ENCODE measurements at places on chromosomes 7 and 10.
A peak's percentile ranks its signal among the peaks of the same experiment; 100 is the strongest.

DNA sequence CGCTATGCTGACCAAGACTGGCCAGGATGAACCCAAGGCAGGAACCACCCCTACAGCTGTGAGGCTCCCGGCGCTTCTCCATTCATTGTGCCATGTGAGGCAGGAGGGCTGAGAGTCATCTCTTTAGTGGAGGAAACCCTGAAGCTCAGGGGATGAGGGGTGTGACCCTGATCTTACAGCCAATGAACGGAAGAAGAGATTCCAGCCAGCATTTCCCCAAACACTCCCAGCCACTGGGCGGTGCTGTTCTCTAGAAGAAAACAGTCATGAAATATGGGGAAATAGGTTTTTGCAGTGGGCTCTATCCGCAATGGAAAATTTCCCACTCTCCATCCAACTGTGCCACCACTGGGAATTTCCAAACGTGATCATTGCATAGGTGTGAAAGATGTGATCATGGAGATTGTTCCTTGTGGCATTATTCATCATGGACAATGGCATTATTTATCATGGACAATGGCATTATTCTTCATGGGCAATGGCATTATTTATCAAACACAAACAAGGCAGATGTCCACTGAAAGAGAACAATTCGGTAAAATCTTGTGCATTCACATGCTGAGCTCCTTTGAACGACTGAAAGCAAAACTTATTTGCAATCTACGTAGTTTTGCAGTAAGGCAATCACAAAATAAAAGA, 14.0 kb upstream of the SLC18A2 start:
- no peak for DNase-seq

DNA sequence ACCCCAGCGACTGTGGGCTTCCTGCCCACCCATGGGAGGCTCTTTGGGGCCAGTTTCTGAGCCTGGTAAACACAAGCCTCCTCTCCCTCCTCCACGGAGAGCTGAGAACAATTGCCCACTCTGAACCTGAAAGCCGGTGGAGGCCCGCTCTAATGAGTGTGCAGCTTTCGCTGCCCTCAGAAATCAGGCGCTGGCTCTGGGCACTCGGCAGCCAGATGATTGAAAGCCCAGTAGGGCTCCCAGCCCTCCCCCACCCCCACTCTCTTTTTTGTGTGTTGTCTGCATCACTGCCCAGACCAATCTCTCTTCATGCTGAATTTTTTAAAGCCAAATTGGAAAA, 438.9 kb downstream of the RPS24 start:
- no peak for DNase-seq

- no peak for DNase-seq
These were observed 59.8 kb downstream of the GRID1 start for GRCh38 chr10:86306628-86307278.

DNA sequence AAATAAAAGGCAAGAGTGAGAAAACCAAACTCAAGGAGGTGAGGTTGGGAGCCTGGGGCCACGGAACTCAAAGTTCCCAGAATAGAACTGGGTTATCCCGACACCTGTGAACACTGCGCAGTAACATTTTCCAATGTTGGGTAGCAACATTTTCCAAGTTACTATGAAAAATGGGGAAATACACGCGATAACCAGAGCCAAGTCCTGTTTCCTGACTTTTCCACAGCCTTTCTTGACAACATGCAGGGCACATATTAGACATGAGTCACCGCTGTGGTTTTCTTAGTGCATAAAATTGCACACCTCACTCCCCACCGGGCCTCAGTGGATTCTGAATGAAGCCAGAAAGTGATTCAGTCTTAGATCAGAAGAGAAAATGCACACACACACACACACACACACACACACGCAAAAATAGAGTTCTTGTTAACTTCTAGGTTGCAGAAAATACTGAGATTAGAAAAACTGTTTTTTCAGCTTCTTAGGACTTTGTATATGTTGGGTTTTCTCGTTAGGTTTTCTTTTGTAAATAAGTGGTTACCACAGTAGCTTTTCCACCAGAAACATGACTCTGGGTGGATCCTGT, 70.0 kb downstream of the CAMK1D start:
- DNase-seq = peak; percentile 13

GRCh38 chr7:123209786-123210185, 10.0 kb upstream of the SLC13A1 start:
- DNase-seq = no peak

GRCh38 chr10:8054244-8054493, 319 bp upstream of the GATA3 start:
- DNase-seq = no peak

- no peak for DNase-seq
These were observed 457 bp downstream of the NSUN5 start for GRCh38 chr7:73308074-73308664.

GRCh38 chr10:79403441-79404230, 41.8 kb downstream of the ZCCHC24 start:
- DNase-seq = no peak

DNA sequence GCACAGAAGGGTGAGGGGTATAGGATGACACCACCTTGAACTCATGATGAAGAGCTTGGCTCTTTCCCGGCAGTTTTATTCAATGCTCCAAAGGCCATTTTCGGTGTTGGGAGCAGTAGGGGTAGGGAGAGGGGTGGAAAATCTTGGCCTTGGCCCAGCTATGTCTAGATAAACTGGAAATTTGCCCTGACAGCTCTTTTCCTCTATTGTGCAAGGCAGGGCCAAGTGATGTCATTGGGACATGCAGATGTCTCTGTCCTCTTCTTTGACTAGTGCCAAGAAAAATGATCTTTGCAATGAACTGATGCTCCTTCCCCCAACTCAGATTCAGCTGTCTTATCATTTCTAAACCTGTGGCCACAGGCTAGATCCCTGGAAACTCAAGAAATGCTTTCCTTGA, 27.7 kb upstream of the PRKCQ start:
- no peak for DNase-seq

- no peak for DNase-seq
These were observed 495.4 kb upstream of the POM121L12 start for GRCh38 chr7:52540041-52540440.

GRCh38 chr7:127986581-127987521, 44.4 kb downstream of the LRRC4 start:
- DNase-seq = no peak

- DNase-seq = no peak
These were observed 69.0 kb downstream of the CASD1 start for GRCh38 chr7:94578614-94579013.

GRCh38 chr10:93600446-93601145, 439 bp downstream of the RBP4 start:
- DNase-seq = no peak

GRCh38 chr7:26724795-26725194, 139.6 kb downstream of the SKAP2 start:
- DNase-seq = no peak

DNA sequence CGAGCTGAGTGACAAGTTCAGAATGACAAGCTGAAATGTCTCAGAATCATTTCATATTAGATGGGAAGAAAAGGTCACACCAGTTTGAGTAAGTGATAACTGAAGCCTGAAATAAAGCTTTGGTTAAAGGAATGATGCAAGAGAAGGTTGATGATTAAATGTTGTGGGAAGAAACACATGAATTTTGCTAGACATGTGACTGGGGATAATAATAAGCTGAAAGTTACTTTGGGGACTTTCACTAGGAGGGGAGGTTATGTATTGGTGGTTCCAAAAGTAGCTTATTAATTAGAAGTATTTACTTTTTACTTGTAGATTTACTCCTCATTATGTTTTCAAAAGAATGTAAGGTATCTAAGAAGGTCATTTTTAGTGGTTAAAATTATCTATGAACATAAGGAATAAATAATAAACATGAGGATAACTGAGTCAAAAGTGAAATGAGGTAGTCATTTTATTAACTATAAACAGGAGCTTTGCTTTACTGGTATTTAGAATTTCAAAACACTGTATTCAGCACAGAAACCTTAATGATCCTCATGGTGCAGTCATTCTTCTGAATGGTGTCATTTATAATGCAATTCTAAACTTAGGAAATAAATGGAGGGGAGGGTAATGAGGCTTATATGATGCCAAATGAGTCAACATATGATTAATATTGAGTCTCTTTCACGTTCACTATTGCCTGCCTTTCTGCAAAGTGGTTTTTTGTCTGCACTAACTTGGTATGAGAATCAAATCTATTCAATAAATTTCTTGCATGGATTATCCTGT, 63.7 kb downstream of the PRKG1 start:
- DNase-seq = no peak

DNA sequence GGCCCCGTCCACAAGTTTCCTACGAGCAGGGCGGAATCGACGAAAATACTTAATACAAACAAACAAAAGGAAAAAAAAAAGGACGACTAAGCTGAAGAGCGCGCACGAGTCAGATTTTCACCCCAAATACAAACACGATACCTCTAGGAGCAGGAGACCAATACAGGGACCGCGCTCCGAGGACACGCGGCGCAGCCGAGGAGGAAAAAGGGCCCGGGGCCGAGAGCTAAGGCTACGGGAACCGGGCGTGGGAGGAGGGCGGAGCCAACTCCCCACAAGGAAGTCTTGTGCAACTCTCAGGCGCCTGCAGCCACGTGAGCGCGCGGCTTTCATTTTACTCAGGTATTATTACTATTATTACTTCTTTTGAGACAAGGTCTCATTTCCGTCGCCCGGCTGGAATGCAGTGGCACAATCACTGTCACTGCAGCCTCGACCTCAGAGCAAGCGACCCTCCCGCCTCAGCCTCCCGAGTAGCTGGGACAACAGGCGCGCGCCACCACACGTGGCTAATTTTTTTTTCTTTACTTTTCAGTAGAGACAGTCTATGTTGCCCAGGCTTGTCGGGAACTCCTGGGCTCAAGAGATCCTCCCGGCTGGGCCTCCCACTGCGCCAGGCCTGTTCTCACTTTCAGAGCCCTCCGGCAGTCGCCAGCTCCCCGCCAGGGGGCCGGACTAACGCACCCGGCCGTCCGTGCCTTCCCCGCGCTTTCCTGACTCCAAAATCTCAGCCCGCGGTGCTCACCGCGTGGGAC, 1.2 kb downstream of the HNRNPF start:
- DNase-seq = peak; percentile 81

- no peak for DNase-seq
These were observed 28.0 kb downstream of the PPP1R3C start for GRCh38 chr10:91604553-91605534.

GRCh38 chr10:124341768-124342135, 77.0 kb downstream of the OAT start:
- DNase-seq = no peak

DNA sequence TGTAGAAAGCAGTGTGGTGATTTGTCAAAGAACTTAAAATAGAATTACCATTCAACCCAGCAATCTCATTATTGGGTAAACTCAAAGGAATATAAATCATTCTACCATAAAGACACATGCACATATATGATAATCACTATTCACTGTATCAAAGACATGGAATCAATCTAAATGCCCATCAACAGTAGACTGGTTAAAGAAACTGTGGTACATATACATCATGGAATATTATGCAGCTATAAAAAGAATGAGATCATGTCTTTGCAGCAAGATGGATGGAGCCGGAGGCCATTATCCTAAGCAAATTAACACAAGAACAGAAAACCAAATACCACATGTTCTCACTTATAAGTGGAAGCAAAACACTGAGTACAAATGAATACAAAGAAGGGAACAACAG, 281.5 kb upstream of the MAGI2 start:
- DNase-seq = no peak

DNA sequence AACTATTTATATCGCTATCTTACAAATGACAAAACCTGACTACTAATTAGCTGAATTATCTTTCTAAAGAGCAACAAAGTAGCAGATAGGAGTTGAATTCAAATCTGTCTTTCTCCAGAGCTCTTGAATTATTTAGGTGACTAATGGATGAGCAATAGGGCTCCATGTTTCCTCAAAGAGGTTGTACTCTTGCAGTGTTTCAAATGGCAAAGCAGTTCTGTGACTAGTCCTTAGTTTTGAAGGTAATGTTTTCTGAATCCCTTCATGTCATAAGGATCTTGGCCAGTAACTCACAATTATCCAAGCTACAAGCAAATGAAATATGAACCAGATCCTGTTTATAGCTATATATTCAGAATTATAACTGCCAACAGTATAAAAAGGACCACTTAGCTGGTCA, 999.7 kb downstream of the NRG3 start:
- no peak for DNase-seq

DNA sequence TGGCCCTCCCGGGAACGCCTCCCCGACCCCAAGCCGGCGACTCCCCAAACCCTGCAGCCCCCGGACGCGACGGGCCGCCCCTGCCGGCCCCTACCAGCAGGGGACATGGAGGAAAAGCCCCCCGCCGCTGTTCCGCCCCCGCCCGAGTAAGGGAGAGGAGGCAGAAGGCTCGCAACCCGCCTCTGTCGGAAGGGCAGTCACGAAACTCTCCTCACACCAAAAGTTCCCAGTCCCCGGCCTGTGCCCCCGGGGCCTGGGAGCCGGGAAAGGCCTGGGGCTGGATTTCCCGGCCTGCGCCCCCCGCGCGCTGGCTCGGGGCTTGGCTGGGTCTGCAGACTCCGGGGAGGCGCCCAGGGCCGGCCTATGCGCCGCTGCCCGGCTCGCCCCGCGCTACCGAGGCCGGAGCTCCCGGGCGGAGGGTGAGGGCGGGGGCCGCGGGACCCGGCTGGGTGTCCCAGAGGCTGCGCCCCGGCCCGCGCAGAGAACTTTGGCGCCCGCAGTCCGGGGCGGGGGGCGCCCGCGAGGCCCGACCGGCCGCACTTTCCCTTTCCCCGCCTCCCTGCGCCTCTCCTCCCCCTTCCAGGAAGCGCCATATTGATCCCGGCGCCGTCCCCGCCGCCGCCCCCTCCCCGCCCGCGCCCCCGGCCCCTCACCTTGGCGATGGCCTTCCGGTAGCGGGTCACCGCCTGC, 728 bp downstream of the PARD3 start:
- DNase-seq = no peak

DNA sequence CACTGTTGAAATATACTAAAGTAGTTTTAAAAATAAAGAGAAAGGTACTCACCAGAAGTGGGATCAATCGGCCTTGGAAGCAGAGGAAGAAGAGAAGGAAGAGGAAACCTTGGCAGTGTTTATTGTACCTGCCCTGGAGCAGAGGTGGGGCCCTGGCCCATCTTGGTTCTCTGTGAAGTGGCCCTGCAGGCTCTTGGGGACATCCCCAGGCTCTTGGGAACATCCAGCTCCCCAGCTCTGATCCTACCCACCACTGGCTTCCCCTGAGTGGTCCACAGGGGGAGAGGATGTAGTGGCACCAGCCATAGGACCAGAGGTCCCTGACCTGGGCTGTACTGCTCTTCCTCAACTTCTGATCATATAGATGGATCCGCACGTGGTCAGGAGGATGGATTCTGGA, 22.3 kb upstream of the RET start:
- DNase-seq = no peak

DNA sequence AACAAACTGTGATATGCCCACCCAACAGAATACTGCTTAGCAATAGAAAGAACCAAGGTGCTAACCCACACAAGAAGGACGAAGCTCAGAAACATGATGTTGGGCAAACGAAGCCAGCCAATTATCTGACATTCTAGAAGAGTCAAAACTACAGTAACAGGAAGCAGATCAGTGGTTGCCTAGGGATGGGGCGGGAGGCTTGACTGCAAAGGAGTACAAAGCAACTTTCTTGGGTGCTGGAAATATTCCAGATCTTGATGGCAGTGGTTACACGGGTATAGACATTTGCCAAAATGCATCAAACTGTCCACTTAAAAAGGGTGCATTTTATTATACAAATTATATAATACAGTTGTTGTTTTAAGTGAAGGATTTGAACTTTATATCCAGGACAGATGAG, 41.1 kb upstream of the RET start:
- DNase-seq = no peak

GRCh38 chr7:20835111-20835750, 48.5 kb upstream of the SP8 start:
- no peak for DNase-seq

- DNase-seq = no peak
These were observed 942 bp upstream of the KIAA1217 start for GRCh38 chr10:24207781-24208611.

GRCh38 chr7:141402277-141402996, 148.8 kb upstream of the AGK start:
- no peak for DNase-seq
